ENCODE measurements at places on chromosomes 6 and 20.

GRCh38 chr6:133348846-133349245, 107.7 kb downstream of the EYA4 start:
- no peak for DNase-seq

- DNase-seq: peak; percentile 16
These were observed 46.7 kb downstream of the SRC start for GRCh38 chr20:37392441-37393195.

GRCh38 chr6:28068067-28068466, 12.3 kb upstream of the ZNF165 start:
- DNase-seq: no peak

DNA sequence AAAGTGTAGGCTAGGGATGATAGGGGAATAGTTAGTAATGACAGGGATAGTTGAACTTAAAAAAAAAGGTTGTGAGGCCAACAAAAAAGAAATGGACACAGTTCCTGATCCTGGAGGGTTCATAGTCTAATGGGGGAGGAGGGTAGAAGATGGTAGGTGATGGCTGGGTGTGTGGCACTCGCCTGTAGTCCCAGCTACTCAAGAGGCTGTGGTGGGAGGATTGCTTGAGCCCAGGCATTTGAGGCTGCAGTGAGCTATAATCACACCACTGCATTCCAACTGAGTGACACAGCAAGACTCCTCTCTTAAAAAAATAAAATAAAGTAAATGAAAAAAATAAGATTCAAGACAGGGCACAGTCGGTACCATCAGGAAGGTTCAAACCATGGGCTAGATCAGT, 2.4 kb upstream of the MICB start:
- DNase-seq: no peak

DNA sequence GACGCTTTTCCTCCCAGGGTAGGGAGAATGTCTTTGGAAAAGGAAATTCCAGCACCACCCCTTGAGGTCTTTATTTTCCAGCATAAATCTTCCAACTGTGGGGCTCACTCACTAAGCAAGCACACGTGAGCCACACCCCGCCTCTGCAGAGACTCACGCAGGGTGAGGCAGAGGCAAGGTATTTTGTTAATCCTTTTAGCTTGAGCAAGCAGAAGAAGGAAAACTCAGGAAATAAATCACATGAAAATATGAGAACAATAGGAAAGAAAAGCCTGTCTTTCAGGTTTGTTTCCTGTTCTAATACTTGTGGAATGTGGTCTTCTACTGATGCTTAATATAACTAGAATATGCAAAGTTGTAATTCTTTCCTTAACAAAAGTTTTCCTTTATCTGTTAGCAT, 4.1 kb upstream of the PHACTR2 start:
- peak; percentile 67 for DNase-seq

DNA sequence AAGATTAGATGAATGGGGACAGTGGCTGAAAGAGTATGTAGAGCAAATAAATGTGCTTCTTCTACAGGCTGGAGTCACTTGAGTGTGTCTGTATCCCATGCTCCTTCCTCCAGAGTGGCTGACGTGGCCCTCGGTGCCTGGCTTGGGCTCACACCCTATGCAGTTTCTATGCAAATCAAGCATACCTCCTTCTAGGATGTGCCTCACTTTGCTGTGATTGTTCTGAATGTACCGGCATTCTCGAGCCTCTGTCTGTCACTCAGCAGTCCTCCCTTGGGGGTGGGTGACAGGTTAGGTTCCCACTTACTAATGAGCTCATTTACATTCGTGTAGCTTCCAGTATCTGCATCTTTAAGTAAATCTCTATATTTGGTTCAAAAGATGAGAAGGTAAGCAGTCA, 55.1 kb upstream of the HDDC2 start:
- DNase-seq: no peak

DNA sequence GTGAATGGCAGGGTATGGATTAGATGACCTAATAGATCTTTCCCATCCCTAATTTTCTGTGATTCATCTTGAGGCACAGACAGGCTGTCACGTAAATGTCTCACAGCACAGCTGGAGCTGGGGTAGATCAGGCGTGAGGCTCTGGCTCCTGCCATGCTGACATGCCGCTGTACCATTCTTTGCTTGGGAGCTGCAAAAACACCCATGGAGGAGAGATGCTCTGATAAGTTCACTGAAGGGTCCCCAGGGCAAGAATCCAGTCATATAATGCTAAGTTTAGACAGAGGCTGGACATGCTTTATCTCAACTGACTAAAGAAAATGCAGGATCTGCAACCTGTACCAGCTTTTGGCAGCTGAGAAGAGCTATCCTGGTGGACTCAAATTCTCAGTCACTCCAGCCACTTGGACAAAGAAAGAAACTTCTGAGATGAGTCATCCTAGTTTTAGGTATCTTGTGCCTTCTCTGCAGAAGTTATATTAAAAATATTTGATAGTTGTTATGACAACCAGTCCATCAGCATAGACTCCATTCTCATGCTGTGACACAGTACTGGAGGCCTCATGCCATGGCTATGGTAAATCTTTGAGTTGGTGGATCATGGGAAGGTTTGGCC, 185.1 kb upstream of the RAB32 start:
- no peak for DNase-seq

- no peak for DNase-seq
These were observed 107.7 kb downstream of the SCP2D1 start for GRCh38 chr20:18921291-18921690.

DNA sequence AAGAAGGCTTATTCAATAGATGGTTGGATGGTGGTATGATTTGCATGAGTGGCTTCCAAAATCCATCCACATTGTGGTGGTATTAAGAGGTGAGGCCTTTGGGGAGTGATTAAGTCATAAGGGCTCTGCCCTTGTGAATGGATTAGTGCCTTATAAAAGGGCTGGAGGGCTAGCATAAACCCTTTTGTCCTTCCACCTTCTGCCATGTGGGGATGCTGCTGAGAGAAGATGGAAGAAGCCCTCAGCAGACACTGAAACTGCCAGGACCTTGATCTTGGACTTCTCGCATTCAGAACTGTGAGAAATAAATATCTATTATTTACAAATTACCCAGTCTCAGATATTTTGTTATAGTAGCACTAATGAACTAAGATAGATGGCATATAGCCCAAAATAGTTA, 27.8 kb upstream of the SRPK1 start:
- DNase-seq: no peak

DNA sequence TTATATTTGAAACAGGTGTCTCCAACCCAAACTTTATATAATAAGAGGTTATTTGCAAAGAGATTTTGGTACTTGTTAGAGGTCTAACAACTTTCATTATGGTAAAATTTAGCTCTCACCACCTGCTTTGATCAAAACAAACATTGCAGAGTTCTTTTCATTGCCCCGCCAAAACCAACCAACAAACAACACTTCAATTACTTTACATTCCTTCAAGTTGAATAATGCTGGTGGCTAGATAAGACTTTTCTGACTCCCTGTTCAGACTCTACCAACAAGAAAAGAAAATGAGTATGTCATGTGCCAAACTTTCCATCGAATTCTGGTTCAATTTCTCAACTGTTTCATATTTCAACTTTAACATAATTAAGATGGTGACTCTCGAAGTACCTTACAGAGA, 311.1 kb downstream of the ADGRG6 start:
- no peak for DNase-seq
